ENCODE measurements at places on chromosomes 12 and 14.

DNA sequence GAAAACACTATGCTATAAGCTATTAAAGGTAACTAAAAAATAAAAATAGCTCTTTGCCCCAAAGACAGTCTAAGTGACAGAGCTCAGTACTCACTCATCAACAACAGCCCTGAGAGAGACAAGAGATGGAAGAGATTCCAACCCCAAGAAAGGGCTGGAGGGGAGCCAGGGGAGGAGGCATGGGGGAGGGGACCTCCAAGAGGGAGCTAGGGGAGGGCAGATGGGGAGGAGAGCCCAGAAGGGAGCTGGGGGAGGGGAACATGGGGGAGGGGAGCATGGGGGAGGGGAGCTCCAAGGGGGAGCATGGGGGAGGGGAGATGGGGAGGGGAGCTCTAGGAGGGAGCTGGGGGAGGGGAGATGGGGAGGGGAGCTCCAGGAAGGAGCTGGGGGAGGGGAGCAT lies 7.7 kb downstream of the SSH1 start:
- no peak for DNase-seq

GRCh38 chr14:94615254-94615653 lies 3.1 kb downstream of the SERPINA3 start:
- no peak for DNase-seq

DNA sequence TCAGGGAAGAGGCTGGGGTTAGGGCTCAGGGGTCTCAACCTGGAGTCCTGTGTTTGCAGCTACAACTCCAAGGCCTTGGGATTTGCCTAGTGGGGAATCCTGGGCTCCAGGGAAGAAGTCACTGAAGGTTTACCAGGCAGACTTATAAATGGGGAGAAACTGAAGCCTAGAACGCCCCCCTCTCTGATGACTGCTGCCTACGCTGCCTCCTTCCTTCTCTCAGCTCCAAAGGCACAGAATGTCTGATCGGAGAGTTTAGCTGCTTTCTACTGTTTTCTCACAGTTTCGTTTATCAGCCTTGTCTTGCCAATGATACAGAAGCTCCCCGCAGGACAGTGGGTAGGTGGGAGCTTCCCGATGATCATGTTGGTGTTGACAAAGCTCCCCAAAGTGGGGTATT lies 101.7 kb downstream of the CACNA1C start:
- no peak for DNase-seq

DNA sequence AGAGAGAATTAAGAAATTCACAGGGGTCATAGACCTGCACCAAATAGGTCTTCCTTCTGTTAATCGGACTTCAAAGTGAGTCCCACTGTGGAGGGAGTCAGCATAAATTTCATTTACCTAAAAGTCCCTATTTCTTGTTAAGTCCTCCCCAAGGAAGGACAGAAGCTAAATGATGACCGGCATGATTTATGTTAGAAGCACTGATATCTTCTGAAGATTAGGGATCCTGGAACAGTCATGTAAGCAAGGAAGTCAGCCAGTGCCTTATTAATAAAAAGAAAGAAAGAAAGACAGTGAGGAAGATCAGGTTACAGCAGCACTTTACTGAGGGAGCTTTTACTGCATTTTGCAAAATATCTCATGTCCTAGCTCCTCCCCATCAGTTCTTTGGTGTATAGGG lies 287.5 kb downstream of the FOXG1 start:
- no peak for DNase-seq

GRCh38 chr12:47084172-47084571 lies 4.4 kb upstream of the AMIGO2 start:
- DNase-seq = no peak

DNA sequence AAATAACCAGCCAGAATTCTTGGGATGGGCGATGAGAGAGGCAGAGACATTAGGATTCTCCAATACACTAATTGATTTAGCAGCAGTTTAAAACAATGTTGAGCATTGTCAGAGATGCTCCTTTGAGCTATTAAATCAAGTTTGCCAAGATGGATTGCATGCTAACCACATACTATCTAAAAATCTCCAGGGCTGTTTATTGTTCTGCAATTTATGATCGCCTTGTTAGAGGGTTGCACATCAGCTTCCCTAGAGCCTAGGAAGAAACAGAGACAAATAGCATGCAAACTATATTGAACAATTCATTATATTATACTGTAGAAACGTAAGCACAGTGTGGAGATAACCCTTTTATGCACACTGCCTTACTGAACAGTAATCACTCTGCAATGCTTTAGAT lies 599.9 kb downstream of the SOX5 start:
- no peak for DNase-seq

DNA sequence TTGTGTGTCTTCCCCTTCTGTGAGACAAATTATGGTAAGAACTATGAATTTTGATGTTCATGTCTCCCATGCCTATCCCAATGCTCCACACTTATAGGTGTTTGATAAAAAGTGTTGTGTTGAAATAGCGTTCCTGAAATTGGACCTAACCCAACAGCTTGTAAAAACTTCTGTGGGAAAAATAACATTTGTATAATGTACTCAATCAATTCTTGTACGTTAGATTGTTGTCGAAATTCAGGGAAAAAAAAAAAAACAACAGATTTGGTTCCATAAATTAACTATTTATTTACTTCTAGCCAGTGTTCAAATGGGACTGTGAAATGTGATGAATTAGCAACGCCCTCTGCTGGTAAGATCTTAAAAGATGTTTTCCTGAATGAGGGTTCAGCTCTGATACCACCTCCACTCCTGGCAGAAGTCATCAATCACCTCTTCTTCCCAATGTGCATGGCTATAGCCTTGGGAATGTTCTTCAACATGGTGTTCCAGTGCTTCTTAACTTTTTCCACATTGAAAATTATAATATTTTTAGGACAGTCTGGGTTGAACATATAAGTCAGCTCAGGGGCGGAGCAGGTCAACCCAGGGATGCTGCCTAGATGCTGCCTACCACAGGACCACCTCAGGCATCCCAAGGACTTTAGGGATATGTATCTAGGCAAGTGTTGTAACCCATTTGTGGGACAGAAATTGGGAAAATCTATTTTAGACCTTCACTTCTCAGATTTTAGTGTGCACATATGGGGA lies 170.6 kb downstream of the OTOGL start:
- DNase-seq = no peak

GRCh38 chr12:82144505-82144904 lies 213.7 kb downstream of the CCDC59 start:
- DNase-seq = no peak

GRCh38 chr14:26959972-26960660 lies 362.3 kb upstream of the NOVA1 start:
- no peak for DNase-seq

- DNase-seq = no peak
Observed at GRCh38 chr14:19799880-19800279, 3.7 kb upstream of the OR4N2 start.

DNA sequence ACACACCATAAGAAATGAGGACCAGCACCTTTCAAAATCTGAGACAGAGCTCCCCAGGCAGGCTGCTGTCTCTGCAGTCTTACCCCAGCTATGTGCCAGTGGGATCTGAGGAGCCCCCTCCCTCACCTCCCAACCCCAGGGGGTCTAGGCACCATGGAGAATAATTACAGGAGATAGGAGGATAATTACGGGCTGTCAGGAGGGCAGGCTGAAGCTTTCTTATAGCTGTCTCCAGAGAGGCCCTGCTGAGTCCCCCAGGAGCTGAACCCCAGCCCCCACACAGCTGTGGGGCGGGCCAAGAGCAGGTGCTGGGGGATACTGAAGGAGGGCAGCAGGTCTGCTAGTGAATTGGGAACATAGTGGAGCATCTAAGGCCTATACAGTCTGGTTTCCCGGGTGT lies 6.8 kb downstream of the CPNE6 start:
- DNase-seq = no peak

DNA sequence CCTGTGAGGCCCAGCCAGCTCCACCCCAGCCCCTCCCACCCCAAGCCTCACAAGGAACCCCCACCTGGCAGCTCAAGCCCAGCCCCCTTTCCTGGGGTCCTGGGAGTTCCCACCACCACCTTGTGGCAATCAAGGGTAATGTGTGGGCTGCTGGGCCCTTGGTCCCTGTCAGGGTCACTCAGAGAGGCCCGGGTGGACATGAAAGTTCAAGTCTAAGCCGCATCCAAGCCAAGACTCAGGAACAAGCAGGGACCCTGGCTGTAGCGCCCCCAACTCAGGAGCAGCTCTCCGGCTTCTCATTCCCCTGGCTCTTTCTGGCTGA lies 106.4 kb upstream of the C14orf180 start:
- no peak for DNase-seq

- DNase-seq = no peak
Observed at GRCh38 chr12:53277981-53278380, 9.9 kb downstream of the ESPL1 start.

DNA sequence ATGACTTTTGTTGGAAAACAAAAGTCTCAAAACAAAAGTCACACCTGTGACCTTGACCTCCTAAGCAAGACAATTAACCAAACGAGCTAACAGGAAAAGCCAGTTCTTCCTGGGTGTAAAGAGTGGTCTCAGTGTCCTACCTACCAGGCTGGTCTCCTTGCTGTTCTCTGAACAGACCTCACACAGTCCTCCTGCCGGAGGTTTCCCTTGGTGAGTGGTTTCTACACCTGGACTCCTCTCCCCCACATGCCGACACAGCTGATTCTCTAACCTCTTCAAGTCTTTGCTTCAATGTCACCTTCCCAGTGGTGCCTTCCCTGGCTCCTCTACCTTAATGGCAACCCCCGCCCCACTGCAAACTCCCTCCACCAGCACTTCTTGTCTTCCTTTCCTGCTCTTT lies 238.6 kb downstream of the ZFP36L1 start:
- no peak for DNase-seq

Data from NCI-H1930 (cell line).